ENCODE measurements at places on chromosomes 5 and 9.

DNA sequence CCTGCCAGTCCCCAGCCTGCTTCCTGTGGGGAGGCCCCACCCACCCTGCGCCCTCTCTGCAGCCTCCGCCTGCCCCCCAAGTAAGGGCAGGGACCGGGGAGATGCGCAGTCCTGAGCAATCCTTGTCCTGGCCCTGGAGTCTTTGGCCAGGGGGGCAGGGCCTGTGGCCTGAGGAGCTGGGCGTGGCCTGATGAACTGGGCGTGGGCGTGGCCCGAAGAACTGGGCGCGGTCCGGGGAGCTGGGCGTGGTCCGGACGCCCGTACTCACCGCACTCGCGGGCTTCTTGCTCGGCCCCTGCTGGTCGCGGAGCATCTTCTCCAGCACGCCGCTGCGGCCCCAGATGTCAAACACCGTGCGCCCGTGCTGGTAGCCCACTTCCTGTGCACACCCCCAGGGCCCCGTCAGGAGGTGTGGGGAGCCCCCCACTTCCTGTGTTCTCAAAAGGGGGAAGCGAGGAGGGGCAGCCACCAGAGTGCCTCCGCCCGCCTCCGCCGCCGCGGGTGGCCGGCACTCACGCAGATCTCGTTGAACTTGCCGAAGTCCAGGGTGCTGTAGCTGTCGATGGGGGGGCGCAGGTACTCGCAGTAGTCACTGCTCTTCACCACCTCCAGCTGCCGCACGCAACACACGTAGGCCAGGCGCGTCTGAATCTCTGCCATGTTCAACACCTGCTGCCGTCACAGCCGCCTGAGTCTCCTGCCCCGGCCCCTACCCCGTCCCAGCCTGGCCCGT, 2.7 kb upstream of the NSMF start:
- DNase-seq = peak; percentile 66

DNA sequence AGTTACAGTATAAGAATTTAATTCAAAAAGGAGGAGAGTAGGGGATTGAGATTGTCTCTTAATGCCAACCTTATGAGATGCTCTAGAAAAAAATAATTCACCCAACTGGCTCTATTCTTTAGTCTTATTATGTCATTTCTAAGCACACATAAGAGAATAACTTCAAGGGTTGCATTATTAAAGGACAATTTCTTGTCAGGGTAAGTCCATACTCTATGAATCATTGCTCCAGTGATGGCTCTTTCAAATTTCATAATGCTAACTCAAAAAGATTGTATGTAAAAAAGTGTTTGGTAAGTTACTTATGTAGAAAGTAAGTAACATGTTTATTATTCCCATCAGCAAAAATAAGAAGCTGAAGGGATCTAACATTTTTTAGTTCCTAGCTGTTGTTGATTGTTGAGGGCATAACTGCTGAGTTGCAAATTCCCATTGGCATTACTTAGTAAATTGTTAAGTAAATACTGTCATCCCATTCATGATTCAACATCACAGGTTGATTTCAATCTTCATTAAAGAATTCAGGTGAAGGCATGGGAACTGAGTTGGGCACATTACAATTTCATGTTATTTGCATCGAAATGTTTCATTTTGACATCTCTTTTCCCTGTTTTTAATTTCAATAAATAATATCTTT, 28.6 kb downstream of the ALDH1A1 start:
- DNase-seq = no peak

DNA sequence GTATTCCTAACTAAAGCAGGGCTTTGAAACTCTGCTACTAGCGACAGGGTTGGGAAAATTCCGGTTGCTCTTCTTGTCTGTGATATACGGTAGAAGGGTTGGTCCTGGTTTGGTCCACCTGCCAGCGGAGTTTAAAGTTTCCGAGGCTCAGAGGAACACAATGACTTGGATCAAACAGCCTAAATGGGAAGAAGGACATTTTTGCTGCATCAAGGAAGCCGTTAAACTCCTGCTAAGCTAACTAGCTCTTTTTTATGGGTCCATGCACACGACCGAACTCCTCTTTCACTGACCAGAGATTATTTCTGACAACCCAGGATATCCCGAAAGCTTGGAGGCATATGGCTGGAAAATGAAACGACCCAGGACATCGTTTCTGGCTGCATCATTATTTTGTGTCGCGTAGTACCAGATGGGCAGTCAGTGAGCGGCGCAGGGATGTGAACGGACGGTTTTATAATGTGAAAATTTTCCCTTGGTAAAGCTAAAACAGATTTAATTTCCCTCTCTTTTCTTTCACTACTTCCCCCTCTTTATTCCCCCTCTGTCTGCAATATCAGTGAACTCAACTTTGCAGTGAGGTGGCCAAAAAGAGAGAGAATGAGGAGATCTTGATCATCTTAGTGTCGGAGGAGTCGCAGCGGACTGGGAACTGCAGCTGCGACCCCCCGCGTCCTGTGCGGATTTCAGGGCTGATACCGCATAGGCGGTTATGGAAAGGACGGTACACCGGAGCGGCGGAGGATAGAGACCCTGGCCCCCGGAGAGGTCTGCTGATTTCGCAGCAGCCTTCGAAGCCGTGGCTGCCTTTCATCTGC, at the start of gene LURAP1L:
TSS of gene LURAP1L (plus strand) at position 160 of the 818 bp plus-strand sequence. CDS start 696 bp downstream, outside the sequence.
- peak; percentile 73 for DNase-seq

GRCh38 chr5:40717281-40717680, 37.6 kb downstream of the PTGER4 start:
- DNase-seq = no peak

- no peak for DNase-seq
These were observed 674.6 kb upstream of the SEMA6A start for GRCh38 chr5:117249086-117249815.

DNA sequence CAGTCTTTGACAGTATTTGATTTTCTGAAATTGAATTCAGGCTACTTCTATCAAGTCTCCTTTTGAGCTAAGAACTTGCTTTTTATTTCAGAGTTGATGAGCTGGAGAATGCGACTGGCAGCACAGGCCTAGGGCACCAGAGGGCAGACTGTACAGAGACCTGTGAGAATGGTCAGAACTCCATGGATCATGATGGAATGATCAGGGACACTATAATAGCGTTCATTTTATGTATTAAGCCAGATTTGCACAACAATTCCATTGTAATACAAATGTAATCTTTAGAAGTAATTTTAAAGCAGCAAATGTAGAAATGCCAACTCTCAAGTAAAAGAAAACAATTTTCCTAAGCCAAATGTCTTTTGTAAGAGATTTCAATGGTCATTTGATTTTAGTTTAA, 902.4 kb downstream of the NR2F1-AS1 start:
- no peak for DNase-seq

GRCh38 chr9:134152022-134152448, 12.3 kb downstream of the RNU6ATAC start:
- no peak for DNase-seq

- no peak for DNase-seq
These were observed 429.6 kb downstream of the SLCO4C1 start for GRCh38 chr5:101866473-101866872.

DNA sequence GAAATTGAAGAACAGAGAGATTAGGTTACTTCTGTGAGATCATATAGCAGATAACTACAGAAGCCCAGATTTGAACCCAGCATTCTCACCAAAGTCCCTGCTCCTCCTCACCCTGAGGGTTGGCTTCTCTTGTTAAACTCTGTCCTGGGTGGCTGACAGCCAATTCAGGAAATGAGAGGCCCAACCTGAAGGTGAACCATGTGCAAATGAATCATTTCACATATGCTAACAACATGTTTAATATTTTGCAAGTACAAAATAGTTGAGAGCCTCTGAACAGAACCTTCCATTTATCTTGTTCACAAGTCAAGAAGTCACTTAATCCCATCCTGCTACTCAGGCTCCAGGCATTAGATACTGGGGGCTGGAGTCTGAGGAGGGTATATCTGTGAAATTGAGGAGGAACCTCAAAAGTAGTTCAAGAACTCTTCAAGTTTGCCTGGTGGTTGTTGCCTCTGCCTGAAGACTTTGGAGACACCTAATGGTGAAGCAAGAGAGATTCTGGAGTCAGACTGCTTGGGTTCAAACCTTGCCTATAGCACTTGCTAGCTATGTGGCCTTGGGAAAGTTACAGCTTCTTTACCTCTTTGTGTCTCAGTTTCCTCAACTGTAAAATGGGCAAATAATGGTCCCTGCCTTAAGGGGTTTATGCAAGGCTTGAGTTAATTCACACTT, 564.0 kb downstream of the PSAT1 start:
- DNase-seq = no peak

- DNase-seq = no peak
These were observed 124.3 kb downstream of the MRPS30 start for GRCh38 chr5:44932922-44933585.

DNA sequence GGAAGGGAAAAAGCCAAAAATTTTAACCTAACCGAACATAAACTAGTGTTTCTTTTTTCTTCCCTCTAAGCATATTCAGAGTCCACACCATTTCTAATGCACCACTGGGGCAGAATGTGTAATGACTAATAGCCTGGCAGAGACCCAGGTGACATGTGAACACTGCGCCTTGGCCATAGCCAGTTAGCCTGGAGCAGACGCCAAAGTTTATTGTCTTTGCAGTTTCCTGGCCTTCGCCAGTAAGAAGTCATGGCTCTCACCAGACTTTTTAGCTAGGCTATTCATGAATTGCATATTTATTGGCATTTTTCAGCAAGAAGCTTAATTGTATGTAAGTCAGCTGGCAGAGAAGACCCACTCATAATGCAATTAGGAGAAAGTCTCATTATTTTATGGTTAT, 182.8 kb upstream of the SLC27A6 start:
- no peak for DNase-seq

All from Peyer's patch (tissue), 4 donors.